ENCODE measurements at places on chromosomes 12 and 14. TPM values are rescaled to one million over a fixed set of nuclear protein-coding genes. Genes with fewer than 3 reads are reported as not detected.

DNA sequence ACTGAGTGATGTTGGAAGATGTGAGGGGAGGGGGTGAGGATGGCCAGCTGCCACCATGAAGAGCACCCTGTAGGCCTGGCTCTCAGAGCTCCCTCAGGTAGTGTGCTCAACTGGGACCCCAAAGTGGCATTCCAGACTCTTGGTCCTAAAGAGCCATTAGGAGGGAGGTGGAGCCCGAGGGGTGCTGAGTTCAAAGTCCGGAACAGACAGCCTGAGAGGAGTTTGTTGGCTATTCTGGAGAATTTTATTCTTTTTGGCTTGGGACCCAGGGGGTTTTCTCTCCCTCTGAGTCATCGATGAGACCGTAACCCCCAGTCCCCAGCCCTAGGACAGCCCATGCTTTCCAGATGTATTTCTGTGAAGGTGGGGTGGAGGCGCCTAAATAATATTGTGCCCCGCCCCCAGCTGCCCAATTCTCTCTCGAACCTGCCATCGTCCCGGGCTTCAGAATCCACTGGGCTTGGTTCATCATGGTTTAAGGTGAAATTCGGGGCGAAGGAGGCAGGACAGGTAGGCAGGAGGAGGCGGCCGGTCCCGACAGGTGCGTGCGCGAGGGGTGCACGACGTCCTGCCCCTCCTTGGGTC, 690 bp upstream of the RBP5 start:
- no peak for DNase-seq

GRCh38 chr14:37889087-37889486, 293.7 kb downstream of the TTC6 start:
- no peak for DNase-seq

DNA sequence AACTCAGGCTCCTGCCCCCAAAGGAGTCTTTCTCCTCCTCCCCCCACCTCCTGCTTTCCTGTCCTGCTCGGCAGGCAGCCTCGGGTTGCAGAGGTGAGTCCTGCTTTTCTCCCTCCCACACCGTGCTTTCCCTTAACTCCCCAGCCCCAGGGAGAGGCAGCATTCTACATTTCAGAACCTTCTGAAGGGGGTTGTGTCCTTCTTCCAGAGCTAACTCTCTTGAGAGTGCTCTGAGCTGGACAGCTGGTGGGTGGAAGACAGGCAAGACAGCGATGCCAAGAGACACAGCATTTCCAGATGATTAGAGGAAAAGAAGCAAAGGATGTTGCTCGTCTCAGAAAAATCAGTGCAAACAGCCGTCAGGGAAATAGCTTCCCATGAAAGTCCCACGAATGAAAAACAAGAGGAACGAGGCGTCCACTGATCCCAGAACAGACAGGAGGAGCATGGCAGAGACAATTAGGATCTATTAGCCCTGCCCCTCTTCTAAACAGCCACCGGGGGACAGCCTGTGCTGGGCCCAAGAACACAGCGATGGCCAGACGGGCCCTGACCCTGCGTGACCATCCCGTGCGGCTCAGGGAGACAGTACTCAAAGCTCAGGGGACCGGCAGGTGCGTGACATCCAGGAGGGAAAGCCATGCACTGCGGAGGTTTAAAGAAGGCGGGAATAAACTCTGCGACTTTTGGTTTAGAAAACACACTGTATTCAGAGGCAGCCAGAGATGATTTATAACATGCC, 216.5 kb upstream of the RTL1 start:
- DNase-seq, result no peak

DNA sequence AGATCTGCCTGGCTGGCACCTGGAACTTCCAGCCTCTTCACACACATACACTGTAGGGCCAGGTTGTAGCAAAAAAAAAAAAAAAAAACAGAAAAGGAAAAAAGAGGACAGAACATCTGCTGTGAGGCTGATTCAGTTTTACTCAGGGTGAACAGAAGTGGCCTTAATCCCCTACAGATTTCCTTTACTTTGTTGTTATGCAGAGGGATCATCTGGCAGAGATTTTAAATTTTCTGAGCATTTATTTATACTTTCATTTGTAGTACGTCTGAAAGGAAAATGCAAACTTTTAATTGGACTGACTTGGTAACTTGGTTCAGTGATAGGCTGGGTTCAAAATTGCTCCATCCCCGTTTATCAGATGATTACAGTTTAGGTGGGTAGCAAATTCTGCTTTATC, 50.8 kb upstream of the PRICKLE1 start:
- no peak for DNase-seq

- no peak for DNase-seq
These were observed 1778.9 kb upstream of the SEL1L start for GRCh38 chr14:83312511-83312910.

GRCh38 chr12:51083126-51083833, at the start of gene CSRNP2:
CSRNP2 (minus strand) TSS chr12:51083596; CDS start chr12:51076561, 7,035 bp downstream.
- DNase-seq, result peak; percentile 87

- DNase-seq, result no peak
These were observed 81.3 kb downstream of the ERGIC2 start for GRCh38 chr12:29299633-29300032.

DNA sequence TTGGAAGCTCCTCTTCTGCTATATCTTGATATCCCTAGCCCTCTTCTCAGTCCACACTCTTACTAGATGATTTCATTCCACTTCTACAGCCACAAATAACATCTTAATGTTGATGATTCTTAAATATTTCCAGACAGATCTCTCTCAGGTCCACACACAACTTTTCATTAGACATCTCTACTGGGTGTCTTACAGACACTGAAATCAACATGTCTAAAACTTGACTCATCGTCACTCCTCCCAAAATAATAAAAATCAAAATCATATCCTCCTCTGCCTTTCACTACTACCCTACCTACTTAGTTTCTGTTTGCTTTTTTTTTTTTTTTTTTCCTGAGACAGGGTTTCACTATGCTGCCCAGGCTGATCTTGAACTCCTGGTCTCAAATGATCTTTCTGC, 11.9 kb downstream of the PRDM4 start:
- no peak for DNase-seq

- DNase-seq, result no peak
These were observed 97.0 kb downstream of the PHETA1 start for GRCh38 chr12:111271674-111272418.

GRCh38 chr12:44976246-44976645, 74.7 kb downstream of the DBX2 start:
- DNase-seq, result no peak

- no peak for DNase-seq
These were observed 37.2 kb downstream of the TIMELESS start for GRCh38 chr12:56411781-56412639.

- no peak for DNase-seq
These were observed 29.8 kb downstream of the ERG28 start for GRCh38 chr14:75630695-75631452.

GRCh38 chr12:55932551-55932910, 1.6 kb downstream of the DGKA start:
- DNase-seq, result peak; percentile 41

DNA sequence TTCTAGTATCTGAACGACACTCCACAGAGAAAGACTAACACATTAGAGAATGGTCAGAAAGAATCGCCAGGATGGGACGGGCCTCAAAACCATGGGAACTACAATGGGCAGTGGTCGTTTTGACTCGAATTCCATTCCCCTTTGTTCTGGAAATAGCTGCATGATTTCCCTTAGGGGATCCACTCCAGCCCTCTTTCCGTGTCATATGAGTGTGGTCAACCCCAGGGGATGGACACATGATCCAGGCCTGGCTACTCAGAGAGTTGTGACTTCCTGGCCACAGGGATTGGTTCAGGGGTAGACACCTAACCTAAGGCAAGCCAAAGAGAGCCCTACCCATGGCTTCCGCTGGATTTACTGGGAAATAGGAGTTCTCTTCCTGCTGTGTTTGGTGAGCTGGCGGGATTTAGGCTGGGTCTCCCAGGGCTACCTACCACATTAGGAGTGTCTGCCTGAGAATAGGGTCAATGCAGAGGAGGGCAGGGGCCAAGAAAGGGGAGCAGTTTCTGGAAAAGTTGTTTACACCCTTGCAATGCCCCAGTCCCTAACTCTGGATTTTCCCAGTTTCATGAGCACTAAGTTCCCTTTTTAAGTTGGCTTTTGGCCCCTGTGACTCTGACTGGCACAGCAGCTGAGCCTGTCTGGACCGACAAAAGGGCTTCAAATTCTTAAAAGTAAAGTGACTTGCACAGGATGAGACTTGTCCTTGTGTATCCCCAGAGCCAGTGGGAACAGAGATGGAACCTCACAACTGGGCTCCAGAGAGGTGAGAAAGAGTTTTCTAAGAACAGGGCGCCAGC, 28.1 kb upstream of the GPATCH2L start:
- no peak for DNase-seq

DNA sequence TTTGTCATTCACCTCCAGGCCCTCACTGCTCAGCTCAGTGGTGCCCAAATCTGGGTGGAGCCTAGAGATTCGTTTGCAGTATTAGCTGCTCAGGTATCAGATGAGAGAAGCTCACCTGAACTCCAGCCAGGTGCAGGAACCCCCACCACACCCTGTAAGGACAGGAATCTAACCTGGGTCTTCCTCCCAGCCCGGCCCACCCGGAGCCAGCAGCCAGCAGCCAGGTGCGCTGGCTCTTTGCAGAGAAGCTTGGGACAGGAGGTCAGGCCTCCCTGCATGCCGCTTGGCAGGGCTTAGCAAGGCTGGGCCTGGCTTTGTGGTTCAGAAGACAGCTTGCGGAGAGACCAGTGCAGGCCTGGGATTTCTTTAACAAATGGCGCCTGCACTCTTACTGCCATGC, 125.6 kb upstream of the MYL2 start:
- DNase-seq, result no peak

DNA sequence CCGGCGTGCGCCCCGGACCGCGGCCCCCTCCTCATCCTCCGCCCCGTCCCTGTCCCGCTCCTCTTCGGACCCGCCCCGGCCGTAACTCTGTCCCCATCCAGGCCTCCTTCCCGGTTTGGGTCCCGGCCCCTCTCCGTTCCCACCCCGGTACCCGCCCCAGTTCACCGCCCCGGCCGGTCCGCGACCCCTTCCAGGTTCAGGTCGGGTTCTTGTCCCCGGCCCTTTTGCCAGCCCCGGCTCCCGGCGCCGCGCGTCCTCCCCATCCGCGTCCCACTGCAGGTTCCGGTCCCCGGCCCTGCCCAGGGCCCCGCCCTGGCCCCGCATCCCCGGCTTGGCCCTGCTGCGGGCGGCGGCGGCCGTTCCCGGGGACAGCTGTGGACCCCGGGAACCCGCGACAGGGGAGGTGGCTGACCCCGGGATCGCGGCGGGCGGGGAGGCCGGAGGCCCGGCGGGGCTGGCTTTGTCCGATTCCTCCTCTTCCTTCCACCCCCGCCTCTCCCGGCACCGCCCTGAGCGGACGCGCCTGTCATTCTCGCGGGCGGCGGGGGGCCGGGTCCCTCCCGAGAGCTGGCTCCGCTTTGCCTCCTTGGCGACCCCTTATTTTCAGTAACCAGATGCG, 601 bp downstream of the KLC1 start:
- no peak for DNase-seq

Gene NEUROD4
- not detected for total RNA-seq

Gene RAD51AP1
- 5.3 TPM for total RNA-seq

Gene CDCA3
- 2.3 TPM for total RNA-seq

Data from astrocyte (in vitro differentiated cells and primary cell).